ENCODE measurements at places on chromosomes 1 and 21.
A peak's percentile ranks its signal among the peaks of the same experiment; 100 is the strongest.

GRCh38 chr1:161096015-161096414 is 2.1 kb upstream of the KLHDC9 start:
- DNase-seq: peak; percentile 30

GRCh38 chr1:82560566-82560965 is 759.8 kb downstream of the ADGRL2 start:
- DNase-seq: no peak

DNA sequence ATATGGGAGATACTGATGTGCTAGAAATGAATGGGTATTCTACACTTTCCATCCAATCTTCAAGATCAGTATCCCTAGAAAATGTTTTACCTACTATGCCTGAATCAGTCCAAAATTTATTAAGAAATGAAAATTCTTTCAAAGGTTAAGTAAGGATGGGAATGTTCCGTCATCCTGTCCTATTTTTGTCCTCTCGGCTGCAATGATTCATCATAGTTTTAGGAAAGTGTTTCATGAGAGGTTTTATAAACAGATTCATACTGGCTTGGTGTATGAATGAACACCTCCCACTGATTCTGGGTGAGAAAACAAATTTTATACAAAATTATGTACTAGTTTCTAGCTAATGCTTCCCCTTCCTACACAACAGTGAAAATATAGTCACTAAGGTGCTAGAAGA is 504.6 kb upstream of the NR5A2 start:
- DNase-seq: no peak

DNA sequence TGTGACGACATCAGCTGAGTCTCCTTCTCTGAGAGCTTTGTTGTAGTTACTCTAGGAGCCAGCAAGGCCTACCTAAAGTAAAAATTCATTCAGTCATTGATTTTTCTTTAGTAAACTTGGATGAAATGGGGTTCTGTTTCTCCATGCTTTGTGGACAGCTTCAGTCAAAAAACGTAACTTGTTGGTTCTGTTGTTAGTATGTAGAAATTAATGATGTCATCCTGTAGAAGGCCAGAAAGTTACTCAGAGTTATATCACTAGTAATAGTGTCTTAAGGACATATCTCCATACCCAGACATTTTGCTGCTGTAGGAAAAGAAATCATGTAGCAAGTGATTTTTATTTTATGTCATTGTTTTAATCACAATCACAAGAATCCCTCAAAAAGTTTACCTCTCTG is 43.0 kb downstream of the KDM1A start:
- DNase-seq: no peak

DNA sequence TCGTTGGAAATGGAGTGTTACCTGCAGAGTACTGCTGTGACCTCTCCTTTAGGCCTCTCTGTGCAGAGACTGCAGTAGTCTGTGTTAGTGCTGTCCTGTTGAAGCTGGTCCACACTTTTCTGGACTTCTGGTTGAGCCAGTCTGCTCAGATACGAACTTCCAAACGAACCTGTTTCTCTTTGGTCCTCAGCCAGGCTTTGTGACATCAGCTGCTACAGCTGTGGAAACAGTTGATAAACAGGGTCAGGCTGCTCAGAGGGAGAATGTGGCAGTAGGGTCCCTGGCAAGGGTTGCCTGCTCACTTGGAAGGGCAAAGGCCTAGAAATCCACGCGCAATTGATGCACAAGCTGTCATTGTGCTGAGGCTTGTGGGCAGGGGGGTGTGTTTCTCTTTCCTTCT is 98.8 kb downstream of the NOS1AP start:
- no peak for DNase-seq

DNA sequence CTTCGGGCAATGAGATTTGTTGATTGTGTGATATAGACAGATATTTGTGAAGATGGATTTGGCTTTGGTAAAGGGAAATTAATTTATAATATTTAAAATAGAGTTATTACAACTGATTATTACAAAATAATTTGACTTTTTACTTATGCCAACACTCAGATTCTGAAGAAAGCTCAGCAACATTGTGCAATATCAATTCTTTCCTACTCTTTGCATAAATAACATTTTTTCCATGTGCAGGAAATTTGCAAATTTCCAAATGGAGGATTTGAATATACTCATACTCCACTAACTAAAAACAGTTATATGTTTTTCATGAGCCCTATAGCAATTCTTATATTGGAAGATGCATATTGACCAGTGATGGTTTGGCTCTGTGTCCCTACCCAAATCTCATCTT is 676.4 kb upstream of the ADAMTS5 start:
- DNase-seq: no peak

GRCh38 chr1:235006132-235006721 is 122.4 kb downstream of the TOMM20 start:
- DNase-seq: no peak

DNA sequence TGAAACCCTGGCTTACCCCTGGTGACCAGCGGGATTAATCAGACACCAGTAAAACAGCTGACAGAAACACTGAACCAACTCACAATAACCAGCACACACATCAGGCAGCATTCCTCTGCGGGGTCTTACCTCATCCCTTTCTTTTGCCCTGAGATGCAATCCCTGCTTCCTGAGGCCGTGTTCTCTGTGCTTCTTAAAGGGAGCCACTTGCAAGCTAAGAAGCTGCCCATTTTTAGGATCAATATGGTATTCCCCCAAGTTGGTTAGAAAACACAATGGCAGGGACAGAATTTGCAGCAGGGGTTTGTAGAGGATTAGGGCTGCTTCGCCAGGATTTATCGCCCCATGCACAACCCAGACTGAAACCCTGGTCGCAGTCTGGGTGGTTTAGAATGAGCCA is 74.7 kb upstream of the OLIG2 start:
- DNase-seq: peak; percentile 40

DNA sequence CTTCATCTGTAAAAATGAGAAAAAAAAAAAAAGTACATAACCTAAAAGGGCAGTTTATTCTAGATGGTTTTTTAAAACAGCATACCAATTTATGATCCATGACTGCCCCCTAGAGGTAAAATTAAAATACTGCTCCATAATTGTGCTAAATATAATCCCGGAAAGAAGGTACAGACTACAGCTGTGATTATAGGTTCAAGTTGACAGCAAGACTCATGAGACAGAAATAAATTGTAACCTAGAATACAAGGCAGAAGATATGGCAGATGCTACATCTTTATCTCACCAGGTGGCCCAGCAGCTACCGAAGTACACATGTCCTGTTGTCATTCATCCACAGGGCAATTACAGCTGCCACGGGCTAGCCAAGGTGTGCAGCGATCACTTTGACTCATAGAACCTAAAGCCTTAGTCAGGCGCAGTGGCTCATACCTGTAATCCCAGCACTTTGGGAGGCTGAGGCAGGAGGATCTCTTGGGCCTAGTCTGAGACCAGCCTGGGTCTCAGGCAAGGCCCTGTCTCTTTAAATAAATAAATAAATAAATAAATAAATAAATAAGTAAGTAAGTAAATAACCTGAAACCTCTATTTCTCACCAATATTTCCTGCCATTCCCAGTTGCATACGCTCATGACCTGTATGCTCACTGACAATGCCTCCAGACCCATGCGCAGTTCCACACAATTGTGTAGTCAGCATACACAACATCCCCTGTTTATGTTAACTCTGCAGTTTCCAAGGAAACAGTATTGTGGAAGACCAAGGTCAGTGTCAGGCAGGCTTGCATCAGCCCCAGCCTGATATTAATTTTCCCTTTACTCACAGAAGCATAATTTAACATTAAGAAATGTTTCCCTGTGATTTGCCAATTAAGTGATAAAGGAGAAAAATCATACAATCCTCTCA is 18.3 kb upstream of the PPIE start:
- no peak for DNase-seq

DNA sequence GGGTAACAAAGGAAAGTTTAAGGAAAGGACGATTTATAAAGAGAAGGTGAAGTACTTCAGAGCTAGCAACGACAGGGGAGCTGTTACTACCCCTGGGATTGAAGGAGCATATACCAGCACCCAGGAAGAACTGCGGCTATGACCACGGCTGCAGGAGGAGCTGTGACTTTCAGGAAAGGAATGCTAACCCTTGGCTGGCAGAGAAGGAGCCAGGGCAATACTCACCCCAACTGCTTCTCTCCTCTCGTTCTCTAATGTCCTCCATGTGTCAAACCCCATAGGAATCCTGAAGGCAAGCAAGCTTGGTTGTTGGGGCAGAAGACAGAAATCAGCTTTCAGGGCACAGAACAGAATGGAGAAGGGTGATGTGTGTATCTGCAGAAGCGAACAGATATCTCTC is 120.5 kb downstream of the TMEM53 start:
- no peak for DNase-seq

DNA sequence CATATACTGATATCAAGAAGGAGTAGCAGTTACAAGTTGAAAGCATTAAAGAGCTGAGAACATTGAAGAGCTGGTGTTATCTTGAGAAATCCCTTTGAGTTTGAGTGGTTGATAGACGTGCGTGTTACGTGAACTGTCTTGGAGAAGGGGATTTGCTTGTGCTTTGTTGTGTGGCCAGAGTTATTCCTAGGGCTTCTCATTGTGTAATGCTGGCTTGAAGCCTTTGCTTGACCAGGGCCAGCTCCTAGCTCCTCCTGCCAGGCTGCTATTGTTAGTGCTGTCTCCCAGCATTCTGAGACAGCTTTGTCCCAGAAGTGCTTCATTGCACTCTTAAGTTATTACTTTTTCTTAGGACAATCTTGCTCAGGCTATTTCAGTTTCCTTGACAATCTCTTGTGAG is 116.2 kb upstream of the KCNK2 start:
- no peak for DNase-seq

GRCh38 chr1:11802616-11802972 is 3.2 kb downstream of the MTHFR start:
- no peak for DNase-seq

DNA sequence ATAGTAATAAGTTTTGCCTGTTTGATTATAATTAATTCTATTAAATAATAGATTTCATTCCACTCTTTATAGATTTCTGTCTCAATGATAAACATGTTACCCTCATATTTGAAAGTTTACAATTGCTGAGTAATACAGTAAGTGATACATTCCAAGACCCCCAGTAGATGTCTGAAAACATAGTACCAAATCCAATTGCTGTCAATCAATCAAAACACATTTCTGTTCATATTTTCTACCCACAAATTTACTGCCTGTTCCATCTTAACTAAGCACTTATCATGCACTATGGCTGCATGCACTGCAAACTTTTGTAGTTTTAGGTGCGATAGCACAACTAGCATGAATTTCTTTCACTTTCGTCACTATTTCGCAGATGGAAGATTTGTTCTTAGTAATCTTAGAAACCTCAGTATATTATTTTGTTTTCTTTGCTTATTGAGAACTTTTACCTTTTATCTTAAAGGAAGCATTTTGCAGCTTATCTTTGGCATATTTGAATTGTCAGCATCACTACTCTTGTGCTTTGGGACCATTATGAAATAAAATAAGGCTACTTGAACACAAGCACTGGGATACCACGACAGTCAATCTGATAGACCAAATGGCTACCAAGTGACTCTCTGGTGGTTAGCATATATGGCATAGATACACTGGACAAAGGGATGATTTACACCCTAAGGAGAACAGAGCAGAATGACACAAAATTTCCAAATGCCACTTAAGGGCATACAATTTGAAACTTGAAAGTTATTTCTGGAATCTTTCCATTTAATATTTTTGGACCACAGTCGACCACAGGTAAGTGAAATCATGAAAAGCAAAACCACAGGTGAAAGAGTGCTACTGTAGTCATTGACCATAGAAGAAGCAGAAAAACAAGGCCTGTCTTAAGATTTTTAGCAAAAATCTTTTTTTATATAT is 67.6 kb downstream of the RGS13 start:
- no peak for DNase-seq

DNA sequence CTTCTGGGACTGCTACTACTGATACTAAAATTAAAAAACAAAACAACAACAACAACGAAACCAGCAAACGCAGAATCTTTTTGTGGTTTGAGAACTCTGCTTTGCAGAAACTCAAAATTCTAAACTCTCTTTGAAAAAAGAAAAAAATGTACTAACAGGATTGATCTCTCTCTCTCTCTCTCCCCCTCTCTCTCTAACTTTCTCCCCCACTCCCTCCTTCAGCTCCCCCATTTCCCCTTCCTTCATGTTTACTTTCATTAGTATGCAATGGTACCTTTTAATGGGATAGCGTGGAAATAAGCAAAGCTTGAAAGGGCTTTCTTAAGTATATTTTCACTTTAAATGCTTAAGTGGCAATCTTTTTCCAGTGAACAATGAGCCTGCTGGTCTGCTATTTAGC is 562.6 kb upstream of the ADGRL2 start:
- no peak for DNase-seq

DNA sequence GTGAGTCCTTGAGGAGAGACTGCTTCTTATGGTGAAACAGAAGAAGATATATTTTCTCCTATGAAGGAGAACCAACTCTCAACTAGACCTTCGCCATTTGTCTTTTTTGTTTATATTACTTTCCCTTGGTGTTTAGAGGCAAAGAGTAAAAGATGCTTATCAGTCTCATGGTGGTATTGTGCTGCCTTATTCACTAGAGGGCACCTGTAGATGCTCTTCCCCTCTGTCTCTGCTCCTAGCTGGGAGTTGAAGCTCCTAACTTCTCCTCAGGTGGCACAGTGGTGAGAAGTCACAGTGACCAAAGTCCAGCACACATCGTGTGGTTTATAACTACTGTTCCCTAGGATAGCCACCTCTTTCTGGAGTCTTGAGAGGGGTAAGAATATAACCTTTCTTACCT is 1359.6 kb downstream of the PLA2G4A start:
- no peak for DNase-seq

- no peak for DNase-seq
These were observed 216.9 kb downstream of the NUF2 start for GRCh38 chr1:163538667-163539066.

- peak; percentile 46 for DNase-seq
These were observed 35.8 kb downstream of the ATF6 start for GRCh38 chr1:161801955-161802354.

GRCh38 chr1:64195081-64195395 is 8.4 kb upstream of the UBE2U start:
- DNase-seq: no peak

DNA sequence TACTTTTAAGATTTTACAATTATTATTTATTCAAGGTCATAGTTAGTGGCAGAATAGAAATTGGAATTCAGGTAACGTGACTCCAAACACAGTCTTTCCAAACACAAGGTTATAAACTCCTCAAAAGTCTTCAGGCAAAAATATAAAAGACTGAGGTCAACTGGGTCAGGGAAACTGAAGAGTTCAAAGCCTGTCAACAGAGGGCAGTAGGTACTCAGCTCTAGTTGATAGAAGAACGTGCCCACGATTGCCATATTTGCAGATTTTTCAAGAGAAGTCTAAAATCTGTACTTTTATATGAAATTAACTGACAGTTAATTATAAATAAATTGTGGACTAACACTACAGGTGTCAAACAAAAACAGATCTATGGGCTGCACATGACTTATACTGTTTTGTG is 135.0 kb downstream of the LHX4 start:
- DNase-seq: no peak

GRCh38 chr1:8985915-8986813 is 40.1 kb downstream of the SLC2A7 start:
- no peak for DNase-seq

DNA sequence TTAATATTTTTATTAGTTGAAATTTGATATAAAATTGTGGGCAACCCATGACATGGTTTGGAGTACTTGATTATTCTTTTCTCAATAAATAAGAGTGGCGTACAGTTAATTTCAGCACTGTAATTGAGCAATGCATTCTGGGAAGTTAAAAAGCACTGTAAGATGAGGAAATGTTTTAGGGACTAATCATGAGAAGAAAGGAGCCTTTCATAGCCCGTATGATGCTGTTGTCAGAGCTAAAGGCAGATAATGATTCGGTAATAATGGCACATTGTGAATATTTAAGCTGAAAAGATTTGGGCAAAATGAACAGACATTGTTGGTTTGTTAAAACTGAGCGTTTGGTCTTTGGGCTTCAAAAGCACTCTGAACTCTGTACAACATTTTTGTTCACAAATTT is 139.3 kb downstream of the NFIA start:
- DNase-seq: no peak
